Activated CD8-positive, alpha-beta memory T cell treated with anti-CD3 and anti-CD28 coated beads, Interleukin-2, amount 50 U/mL, for 4 hours (primary cell): ENCODE measurements at places on chromosomes 11 and 22.

DNA sequence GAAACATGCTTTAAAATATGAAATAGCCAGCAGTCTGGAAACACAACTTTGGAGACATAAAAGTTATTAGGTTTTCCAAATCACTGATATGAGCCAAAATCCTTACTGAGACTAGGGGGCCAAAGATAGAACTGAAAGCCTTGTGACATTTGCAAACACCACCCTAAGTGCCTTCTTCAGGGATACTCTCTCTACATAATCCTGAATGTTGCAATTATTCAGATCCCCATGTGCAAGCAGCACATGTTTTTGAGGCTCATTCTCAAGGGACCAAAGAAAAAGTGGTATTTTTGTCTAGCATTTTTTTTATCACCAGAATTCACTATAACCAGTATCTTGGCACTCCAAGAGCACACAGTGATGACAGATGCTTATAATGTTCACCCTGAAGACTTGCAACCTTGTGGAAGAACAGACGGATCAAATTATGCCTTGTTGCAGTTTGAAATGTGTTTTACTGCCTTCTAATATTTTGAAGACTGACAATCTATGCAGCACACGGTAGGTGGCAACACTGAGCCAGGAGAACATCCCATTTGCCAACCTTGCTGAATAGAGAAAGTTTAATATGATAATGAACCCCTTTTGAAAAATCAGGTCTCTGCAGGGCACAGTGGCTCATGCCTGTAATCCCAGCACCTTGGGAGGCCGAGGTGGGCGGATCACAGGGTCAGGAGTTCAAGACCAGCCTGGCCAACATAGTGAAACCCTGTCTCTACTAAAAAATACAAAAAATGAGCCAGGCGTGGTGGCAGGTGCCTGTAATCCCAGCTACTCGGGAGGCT lies 78.5 kb downstream of the PLEKHA7 start:
- no peak for DNase-seq

- DNase-seq: no peak
Observed at GRCh38 chr11:44758983-44759382, 32.2 kb downstream of the TSPAN18 start.

GRCh38 chr11:123033895-123034294 lies 28.0 kb downstream of the HSPA8 start:
- DNase-seq: no peak

DNA sequence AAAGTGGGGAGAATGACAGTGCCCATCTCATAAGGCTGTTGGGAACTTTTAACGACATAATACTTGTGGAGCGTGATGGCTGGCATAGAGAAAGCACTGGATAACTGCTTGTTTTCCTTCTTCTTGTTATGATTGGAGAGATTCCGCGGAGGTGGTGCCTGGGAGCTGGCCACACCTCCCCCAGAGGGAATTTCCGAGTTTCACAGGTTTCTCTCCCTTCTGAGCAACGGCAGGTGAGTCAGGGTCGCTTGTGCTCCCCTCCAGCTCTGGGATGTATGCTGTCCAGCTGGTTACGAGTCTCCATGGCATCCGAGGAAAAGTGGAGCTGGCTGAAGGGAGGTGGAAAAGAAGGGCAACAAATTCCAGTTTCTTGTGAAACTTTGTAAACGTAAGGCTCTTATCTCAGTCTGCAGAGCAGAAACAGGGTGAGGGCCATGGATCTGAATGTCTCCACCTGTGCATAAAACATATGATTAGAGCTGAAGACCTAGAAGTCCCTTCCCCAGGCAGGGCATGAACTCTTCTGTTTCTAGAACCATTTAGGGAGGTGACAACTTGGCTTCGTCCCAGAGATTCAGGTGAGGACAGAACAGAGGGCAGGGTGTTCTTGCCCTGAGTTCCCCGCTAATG lies 10.0 kb upstream of the PLET1 start:
- no peak for DNase-seq

GRCh38 chr11:32392840-32393239 lies 42.5 kb downstream of the WT1 start:
- DNase-seq: no peak

DNA sequence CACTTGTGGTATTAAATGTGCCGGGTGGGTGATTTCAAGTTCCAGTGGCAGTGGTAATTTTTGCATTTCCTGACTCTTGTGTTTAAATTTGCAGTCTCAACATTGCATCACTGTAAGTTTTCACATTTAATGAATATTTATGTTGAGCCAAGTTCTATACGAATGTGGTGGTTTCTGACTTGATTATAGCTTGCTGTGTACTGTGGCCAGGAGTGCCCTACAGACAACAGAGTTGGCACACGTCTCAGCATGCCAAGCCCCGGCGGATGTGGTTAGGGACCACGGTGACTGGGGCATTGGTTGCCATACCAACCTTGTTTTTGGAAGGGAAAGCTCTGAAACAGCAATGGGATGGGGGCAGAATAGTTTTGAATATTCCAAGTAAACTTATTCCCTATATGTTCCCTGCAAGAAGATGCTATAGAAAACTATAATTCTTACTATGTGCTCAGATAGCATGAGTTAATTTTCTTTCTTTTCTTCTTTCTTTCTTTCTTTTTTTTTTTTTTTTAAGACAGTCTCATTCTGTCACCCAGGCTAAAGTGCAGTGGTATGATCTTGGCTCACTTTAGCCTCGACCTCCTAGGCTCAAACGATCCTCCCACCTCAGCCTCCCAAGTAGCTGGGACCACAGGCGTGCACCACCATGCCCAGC lies 16.0 kb downstream of the ZNRF3 start:
- DNase-seq: peak; percentile 27

DNA sequence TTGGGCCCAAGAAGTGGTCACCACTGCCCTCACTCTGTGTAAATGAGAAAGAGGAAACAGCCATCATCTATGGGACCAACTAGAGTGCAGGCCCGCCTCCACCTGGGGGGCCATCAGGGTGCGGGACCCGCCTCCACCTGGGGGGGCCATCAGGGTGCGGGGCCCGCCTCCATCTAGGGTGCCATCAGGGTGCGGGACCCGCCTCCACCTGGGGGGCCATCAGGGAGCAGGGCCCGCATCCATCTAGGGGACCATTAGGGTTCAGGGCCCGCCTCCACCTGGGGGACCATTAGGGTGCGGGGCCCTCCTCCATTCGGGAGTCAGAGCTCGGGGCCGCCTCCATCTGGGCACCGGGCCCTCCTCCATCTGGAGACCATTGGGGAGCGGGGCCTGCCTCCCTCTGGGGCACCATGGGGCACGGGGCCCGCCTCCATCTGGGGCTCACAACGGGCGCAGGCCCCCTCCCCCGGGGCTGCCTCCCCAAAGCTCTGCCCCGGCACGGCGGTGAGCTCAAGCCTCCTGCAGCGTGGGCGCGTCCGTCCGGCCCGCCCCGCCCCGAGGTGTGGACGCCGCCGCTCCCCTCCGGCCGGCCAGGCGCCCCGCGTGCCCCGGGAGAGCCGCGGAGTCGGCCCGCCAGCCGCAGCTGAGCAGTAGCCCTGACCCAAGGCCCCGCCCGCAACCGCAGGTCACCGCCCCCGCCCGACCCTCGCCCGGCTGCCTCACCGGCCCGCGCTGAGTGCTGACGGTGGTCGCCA lies 512 bp downstream of the TOLLIP start:
- peak; percentile 34 for DNase-seq

GRCh38 chr11:124535552-124536232 lies 7.8 kb downstream of the OR8B12 start:
- DNase-seq: no peak
